Hindlimb muscle (tissue), 1 donor: ENCODE measurements at places on chromosomes 16 and 17. TPM values are rescaled to one million over a fixed set of nuclear protein-coding genes. Genes with fewer than 3 reads are reported as not detected.
A peak's percentile ranks its signal among the peaks of the same experiment; 100 is the strongest.

DNA sequence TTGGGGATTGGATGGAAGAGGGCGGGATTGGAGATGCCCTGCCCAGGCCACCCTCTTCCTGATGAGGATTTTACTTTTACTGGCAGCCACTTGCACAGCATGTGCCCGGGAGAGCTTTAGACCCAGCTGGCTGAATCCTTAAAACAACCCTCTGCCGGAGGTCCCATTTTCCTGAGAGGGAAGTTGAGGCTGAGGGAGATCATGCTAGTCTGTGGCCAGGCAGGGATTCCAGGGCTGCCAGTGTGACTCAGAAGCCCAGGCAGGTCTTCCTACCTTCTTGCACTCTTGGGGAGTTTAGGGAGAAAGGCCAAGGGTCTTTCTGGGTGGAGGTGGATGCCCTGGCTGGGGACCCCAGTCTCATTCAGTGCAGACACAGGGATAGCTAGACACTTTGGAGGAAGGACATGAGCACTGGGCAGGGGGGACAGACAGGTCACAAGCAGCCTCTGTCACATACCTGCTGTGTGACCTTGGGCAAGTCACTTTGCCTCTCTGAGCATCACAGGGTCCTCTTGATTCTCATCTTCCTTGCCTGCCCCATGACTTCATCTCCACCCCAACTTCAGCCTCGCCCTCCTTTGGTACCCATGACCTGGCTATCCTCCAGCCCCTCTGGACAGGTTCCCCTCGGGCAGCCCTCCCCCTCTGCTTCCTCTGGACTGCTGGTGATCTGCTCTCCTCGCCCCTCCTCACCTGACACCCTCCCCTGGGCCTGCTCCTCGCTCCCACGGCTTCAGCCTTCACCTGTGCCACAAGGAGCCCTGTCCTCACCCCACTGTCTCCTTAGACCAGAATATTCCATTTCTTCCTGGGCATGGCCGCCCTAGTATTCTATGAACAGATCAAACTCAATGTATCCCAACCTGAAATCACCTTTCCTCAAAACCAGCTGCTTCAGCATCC is 11.3 kb upstream of the DCAF7 start:
- DNase-seq: no peak

DNA sequence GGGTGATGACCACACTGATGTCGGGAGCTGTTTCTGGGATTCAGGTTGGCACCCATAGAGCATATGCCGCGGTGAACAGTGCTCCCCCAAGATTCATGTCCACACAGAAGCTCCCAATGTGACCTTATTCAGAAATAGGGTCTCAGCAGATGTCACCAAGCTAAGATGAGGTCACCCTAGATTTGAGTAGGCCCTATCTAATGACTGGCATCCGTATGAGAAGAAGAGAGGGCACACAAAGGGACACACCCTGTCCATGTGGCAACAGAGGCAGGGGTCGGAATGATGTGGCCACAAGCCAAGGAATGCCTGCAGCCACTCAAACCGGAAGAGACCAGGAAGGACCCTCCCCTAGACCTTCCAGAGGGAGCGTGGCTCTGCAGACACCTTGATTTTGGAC is 35.5 kb downstream of the TBC1D16 start:
- DNase-seq: no peak

DNA sequence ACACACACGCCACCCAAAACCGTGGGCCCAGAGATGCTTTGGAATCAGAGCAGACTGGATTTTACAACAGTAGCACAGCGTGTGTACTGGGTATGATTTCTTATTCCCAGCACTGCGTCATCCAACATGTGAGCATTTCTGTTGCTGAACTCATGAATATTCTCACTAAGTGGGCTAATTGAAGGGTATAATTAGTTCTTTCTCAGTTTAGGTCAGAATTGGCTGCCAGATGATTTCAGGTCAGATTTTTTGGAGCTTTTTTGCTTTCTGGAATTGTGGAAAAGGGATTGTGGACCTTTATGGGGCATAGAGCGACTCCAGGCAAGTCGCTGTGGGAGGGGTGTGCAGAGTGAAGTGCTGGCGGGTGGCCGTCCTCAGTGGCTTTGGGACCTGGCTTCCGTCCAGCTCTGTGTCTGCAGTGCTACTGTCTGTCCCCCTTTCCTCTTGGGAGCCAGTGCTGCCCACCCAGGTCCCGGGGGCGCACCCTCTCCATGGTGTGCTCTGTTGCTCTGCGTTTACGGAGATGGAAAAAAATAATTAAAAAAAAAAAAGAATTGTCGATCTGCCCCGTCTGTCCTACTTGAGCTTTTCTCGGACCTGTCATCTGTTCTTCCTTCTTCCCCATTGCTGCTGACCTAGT is 25.0 kb downstream of the FOXK2 start:
- no peak for DNase-seq

GRCh38 chr17:78767806-78768205 is 14.3 kb downstream of the CYTH1 start:
- no peak for DNase-seq

DNA sequence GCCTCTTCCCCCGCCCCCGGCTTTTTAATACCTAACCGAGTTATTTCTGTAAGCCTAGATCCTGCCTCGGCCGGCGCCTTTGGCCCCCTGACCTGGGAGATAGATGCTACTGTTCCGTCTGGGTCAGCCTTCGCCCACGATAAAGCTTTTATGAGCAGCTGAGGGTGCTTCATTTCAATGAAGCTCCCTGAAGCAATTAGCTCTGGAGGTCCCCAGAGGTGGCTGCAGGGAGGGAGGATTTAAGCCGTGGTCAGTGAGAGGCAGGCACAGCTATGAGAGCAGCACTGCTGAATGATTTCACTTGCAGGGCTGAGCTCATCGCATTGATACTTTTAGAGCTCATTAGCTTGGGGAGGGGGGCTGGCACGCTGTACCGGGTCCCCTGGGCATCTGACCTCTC is 89.4 kb downstream of the RPA1 start:
- no peak for DNase-seq

GRCh38 chr16:67169011-67169451 is 1.3 kb upstream of the NOL3 start:
- DNase-seq: no peak

TP53TG3C gene
- polyA plus RNA-seq: not detected

DNA sequence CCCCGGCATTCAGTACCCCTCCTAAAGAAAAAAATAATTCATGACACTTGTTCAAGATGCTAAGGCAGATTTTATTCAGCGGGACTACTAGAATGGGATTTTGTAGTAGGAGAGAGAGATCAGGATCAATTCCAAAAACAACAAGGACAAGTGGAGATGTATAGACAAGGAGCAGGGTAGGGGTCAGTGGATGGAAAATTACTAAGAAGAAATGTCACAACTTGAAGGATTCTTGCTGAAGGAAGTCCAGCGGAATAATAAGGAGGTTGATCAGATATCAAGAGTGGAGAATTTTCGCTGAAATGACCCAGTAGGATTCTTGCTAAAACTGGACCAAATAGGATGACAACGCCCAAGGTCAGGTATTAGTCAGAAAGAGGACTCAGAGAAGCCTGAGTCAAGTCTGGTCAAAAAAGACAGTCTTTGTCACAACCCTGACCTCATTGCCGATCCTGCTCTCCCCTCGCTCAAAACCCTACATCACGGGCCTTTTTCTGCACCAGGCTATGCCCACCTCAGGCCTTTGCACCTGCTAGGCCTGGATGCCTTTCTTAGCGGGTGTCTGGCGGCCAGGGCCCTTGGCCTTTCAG is 36.9 kb downstream of the MMD start:
- DNase-seq: no peak

- DNase-seq: no peak
Measured at GRCh38 chr17:60909405-60909804, 231.8 kb downstream of the BCAS3 start.

GRCh38 chr17:7935859-7936258 is 3.9 kb downstream of the CNTROB start:
- no peak for DNase-seq

GRCh38 chr17:3104322-3104721 is at the start of gene OR1D2:
Gene OR1D2 (minus strand): TSS chr17:3104422. CDS start chr17:3092996, 11,426 bp downstream.
- no peak for DNase-seq

DNA sequence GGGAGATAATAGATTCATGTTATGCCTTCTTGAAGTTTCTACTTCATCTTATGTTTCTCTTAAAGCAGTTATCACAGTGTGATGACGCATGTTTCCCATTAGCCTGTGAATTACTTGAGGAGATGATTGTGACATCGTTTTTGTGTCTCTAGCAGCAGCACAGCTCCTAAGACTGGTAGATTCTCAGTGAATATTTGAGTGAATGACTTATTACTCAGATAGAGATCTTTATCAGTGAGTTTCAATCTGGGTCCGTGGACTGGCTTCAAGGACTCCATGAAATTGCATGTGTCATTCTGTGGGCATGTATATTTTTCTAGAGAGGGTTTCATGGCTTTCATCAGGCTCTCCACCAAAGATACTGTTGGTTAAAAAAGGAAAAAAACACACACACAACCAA is 29.9 kb downstream of the YPEL2 start:
- no peak for DNase-seq

DNA sequence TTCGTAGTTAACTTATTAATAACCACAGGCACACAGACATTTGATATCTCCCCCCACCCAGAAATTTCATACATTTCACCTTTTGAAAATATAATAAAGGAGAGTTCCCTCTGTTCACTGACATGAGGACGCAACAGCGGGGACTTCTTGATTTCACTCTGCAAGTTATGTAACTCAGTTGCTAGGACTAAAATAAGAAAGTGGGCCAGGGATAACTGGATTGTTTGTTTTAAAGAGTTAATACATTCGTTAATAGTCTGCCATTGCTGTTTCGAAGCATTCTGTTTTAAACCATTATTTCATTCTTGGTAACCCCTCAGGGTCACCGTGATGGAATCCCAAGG is 1.2 kb downstream of the RHOT1 start:
- no peak for DNase-seq

- DNase-seq: no peak
Measured at GRCh38 chr17:81710514-81711308, 1.4 kb upstream of the SLC25A10 start.

DNA sequence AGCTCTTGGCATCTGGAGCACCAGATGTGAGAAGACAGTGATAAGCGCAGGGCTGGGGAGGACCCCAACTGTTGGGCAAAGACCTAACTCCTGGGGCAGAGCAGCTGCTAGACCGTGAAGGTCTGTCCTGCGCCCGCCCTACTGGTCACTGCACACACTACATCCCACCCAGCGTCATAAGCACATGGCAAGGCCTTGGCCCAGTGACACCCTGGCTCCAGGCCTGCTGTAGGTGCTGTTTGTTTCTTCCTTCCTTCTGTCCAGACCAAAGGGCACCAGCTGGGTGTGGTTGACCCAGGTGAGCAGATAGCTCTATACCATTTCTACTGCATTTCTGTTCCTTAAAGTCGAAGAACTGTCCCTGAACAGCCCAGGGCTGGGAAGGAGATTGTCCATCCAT is 6.4 kb downstream of the TRPV3 start:
- no peak for DNase-seq

GRCh38 chr16:27458258-27458657 is 56.3 kb downstream of the IL21R start:
- no peak for DNase-seq

PLA2G10 gene
- polyA plus RNA-seq: 0.72 TPM

KRT222 gene
- 0.08 TPM for polyA plus RNA-seq

DNA sequence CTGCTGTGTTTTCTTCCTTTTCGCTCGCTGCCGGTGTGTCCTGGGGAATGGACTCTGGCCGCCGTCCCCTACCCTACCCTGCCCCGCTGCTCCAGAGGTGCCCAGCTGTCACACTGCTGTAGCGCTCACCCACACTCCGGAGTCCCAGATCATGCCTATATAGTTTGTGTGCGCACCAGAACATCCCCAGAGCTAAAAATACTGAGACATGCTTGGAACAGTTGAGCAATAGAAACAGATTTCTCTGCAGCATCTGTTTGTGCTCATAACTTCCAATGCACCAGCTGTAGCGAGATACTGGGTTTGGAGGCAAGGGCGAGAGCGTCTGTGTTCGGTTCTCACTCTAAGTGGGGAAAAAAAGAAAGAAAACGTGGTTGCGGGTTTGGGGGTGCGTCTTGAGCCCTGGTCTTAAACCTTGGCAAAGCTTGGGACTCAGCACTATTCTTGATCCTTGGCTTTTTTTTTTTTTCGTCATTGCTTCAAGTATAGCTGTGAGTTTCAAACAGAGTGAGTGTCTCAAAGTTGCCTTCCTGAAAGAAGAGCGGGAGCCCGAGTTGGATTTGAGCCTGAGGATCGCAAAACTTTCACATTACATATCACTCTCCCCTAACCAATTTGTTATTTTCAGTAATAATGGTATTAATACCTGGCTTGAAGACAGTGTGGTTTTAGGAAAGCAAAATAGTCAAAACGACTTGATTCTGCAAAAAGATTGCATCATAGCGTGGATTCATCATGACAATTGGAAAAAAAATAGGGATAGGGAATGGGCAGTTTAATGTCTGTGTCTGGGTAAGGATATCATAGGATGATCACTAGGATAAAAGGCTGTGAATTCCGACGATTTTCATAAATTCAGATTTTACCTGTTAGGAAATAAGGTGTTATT is 621 bp downstream of the KCNJ2 start:
- DNase-seq: peak; percentile 46

DNA sequence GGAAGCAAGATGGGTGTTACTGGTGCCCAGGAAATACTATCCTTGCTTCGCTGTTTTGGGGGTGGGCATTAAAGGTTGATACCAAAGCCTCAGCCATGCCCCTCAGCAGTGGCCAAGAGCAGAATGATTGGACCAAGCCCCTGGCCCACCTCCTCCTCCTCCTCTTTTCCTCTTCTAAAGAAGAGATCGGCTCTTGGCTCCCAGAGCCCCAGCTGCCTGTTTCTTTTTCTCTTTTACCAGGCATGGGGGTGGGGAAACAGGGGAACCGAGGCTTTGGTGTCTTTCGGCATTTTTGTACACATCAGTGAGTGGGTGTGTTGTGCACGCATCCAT is 5.8 kb downstream of the THRA start:
- no peak for DNase-seq

RPL23 gene
- polyA plus RNA-seq: 2,574 TPM
